Stimulated activated CD4-positive, alpha-beta T cell treated with anti-CD3 and anti-CD28 coated beads, Interleukin-15, amount 100 ng/mL, for 48 hours (primary cell): ENCODE measurements at places on chromosomes 1 and 21.

- no peak for DNase-seq
Measured at GRCh38 chr1:155026154-155026553, 7.4 kb downstream of the DCST2 start.

GRCh38 chr1:31843506-31843905, 27.7 kb upstream of the SPOCD1 start:
- DNase-seq: no peak

DNA sequence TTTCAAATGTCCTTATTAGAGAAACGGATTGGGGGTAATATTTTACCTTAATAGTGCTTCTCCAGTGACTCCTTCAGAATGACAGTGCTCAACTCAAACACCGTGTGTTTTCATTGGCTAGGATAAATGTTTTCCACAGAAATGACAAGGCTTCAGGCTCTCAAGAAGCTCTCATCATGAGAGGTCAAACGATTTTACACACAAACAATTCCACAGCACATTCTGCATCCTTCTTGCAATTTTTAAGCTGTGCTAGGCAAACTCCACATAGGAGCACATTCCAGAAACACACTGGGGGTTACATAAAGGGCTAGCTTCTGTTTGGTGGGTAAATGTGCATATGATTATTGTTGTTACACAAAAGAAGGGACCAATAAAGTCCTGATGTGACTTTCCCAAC, 75.5 kb upstream of the IPO9 start:
- no peak for DNase-seq

DNA sequence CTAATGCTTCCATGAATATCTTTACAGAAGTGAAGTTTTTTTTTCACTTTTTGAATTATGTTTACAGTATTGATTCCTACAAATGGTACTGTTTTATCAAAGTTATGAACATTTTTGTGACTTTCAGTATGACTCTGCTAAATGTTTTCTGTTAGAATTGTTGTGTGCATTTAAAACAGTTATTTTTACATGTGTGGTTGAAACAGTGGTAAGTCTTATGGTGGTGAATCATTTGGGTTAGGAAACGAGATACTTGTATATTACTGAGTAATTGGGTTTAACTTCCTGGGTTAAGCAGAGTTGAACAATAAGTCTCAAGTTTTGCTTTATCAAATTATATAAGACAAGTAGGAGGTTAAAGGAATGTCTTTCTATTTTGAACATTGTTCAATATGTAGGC, 66.8 kb downstream of the VPS13D start:
- no peak for DNase-seq

DNA sequence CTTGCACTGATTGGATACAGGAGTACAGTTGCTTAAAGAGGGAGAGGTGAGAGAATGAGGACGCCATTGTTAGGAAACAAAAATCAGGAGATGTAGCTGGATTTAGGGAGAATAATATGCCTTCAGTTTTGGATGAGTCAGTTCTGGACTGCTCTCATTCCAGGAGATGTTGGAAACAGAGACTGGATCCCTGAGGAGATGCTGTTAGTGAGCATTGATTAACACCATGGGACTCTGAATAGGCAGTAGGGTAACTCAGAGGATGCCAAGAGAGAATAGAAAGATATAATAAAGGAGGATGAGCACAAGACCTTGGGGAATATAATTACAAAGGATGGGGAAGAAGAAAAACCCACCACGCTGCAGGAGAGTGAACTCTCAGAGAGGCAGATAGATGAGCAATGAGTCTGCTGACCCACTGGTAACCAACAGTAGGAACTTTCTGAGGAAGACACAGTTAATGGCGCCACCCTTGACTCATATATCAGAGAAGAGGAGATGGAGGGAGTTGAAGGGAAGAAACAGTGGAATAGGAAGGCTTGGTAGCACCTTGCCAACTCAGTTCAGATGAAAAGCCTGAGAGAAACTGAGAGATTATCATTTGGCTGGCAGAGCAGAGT, 10.5 kb downstream of the KCNJ15 start:
- no peak for DNase-seq

- no peak for DNase-seq
Measured at GRCh38 chr1:182135946-182136345, 74.4 kb upstream of the ZNF648 start.

- no peak for DNase-seq
Measured at GRCh38 chr1:25684216-25684965, 67.8 kb downstream of the MAN1C1 start.

- DNase-seq: no peak
Measured at GRCh38 chr1:225815526-225816178, 5.7 kb downstream of the EPHX1 start.

DNA sequence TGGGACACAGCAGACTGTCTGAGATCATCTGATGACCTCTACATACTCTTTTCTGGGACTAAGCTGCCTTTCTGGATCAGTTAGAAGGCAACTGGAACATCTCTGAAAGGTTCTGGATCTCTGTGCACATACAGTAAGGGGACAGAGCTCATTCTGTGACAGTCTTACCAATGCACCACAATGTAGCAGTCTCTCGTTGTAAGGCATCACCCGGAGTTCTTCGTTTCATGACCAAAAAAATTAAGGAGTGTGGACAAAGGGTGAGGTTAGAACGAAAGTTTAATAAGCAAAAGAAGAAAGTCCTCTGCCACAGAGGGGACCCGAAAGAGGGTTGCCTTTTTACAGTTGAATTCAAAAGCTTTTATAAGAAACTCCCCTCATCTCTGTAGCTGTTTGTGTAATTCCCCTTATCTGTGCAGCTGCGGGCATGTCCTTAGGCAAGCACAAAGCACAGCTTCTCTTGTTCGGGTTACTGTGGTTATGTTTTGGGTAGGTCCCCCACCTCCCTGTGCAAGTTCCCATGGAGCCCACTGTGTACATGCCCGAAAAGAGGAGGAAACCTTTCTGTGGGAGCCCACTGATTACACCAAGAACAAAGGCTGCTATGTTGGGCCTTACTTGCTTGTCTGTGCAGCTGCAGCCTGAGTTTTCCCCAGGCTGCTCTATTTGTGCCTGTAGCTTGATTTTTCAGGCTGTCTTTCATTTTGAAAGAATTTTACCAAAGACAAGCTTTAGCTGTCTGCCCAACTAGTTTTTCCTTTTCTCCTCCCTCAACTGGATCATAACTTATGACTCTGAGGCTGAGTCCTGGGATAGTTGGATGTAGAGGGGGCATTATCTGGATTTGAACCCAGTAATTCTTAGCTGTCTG, 53.1 kb upstream of the CACNA1E start:
- DNase-seq: no peak

DNA sequence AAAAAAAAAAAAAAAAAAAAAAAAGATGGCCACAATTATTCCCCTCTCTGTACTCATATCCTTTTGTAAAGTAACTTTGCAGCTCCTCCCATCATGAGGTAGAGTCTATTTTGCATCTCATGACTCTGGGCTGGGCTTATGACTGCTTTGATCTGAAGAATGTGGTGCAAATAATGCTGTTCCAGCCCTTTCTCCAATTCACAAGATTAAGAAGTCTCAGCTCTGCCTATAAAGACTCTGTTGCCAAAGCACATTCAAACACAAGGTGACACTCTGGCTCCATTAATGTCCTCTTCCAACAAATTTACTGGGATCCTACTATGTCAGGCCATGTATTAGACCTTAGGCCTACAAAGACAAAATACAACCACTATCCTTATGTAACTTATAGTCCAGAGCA, 64.8 kb upstream of the PTCH2 start:
- DNase-seq: no peak
